Stimulated activated memory B cell treated with anti-CD40 and anti-IgM and Interleukin-4, amounts not matched to agents 10 μg/mL and 1 μg/mL and 100 μg/mL, for 72 hours (primary cell): ENCODE measurements at places on chromosomes 2 and 18.

GRCh38 chr18:37967261-37967660 is 401.7 kb upstream of the CELF4 start:
- H3K4me3 ChIP-seq, result no peak overlapping the region
- H3K4me1 ChIP-seq, result no peaks in the 10 kb centered on the region
- no peaks in the 10 kb centered on the region for H3K27me3 ChIP-seq
- H3K27ac ChIP-seq, result no peak overlapping the region
- no peaks in the 10 kb centered on the region for H3K36me3 ChIP-seq

DNA sequence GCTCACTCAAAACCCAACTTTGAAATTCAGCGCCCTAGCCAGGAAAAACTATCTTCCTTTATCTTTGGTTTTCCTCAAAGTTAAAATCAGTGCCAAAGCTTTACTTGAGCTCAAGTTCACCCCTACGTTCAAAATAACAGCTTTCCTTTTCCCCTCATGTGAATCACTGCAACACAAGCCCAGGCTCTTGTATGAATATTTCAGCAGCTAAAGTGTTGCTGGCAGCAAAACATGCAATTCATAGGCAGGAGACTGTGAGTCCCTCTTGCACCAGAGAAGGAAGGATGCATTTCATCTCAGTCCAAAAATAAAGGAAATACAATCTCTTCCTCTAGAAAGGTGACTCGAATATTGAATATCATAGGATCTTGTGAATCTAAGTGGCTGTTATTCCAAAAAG is 461.3 kb upstream of the SOX11 start:
- H3K4me1 ChIP-seq, result no peaks in the 10 kb centered on the region
- no peak for ATAC-seq
- H3K27me3 ChIP-seq, result no peaks in the 10 kb centered on the region
- H3K4me3 ChIP-seq, result no peak overlapping the region
- no peaks in the 10 kb centered on the region for H3K36me3 ChIP-seq

DNA sequence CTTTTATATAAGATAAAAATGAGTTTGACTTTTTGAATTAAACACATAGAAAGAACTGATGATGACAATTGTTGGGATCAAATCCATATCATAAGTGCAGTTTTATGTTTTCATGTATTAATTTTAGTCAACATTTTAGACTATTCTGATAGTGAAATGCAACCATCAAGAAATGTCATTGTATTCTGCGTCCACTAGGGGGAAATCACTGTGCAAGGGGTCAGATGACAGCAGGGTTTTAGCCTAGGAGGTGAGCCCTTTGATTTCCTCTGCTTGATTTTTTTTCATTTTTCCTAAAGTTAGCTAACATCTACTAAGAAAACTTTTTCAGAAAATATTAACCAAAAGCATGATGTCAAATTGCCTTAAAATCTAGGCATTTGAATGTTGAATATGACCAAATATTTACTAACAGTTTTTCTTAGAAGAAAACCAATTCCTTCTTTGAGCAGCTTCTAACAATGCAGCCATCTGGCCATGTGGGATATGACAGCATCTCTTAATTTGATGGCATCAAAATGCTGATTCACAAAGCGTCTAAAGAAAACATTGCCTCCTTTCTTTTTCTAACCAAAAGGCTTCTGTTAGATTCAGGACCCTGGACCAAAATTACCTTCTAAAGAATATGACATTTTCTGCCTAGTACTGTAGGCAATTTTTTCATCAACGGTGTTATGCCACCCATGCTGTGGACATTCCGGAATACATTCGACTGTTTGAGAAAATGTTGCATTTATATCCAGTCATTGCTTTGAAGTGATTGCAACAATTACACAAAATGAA is 141.5 kb downstream of the SPHKAP start:
- no peak overlapping the region for H3K27ac ChIP-seq
- no peaks in the 10 kb centered on the region for H3K36me3 ChIP-seq
- no peak overlapping the region for H3K4me3 ChIP-seq
- no peak for ATAC-seq
- H3K4me1 ChIP-seq, result peaks cover 5% of the 10 kb centered on the region

GRCh38 chr2:20525041-20526035 is 78.5 kb downstream of the RHOB start:
- ATAC-seq, result peak; percentile 94
- peaks cover 19% of the 10 kb centered on the region for H3K4me1 ChIP-seq
- H3K4me3 ChIP-seq, result peak overlapping the region; percentile 72
- no peaks in the 10 kb centered on the region for H3K36me3 ChIP-seq
- peaks cover 16% of the 10 kb centered on the region for H3K27me3 ChIP-seq

DNA sequence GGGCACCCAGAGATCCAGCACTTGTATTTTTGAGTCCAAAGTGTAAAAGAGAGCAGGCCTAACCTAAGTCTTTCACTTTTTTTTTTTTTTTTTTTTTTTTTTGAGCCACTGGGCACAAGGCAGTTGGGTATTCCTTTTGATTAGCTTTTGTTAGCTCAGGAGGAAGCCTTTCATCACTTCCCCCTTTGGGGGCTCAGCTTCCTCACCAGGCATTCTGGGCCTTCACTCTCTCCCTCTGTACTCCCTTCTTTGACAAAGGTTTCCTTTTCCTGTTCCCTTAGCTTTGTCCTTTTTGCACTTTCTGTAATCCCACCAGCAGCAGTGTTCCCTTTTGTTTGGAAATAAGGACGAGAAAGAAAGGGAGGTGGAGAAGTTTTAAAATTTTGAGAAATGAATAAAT is 88.2 kb downstream of the PKP4 start:
- no peak for ATAC-seq
- H3K36me3 ChIP-seq, result no peaks in the 10 kb centered on the region
- no peaks in the 10 kb centered on the region for H3K4me1 ChIP-seq
- no peaks in the 10 kb centered on the region for H3K27me3 ChIP-seq
- no peak overlapping the region for H3K27ac ChIP-seq
- no peak overlapping the region for H3K4me3 ChIP-seq

DNA sequence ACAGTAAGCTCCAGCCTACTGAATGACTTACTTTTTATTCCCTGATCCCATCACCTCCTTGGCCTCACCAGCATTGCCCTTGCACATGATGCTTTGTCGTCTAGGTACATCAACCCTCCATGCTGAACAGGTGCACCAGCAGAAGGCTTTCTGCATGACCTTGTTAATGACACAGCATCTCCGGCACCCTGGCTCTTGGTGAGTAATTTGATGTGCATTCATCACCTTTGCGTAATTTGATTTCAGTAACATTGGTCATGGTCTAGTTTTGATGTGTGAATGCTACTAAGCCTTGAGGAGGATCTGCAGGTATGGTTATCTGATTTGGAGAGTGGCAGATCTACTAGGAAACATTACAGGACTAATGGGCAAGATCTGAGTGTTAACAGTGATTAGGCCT is 103.6 kb downstream of the STK39 start:
- H3K4me3 ChIP-seq, result no peak overlapping the region
- ATAC-seq, result no peak
- peaks cover 14% of the 10 kb centered on the region for H3K36me3 ChIP-seq
- no peaks in the 10 kb centered on the region for H3K4me1 ChIP-seq
- no peaks in the 10 kb centered on the region for H3K27me3 ChIP-seq
- H3K27ac ChIP-seq, result no peak overlapping the region

GRCh38 chr2:226136739-226137138 is 662.9 kb downstream of the IRS1 start:
- no peaks in the 10 kb centered on the region for H3K27me3 ChIP-seq
- ATAC-seq, result peak; percentile 82
- H3K4me1 ChIP-seq, result peaks cover 15% of the 10 kb centered on the region
- H3K27ac ChIP-seq, result no peak overlapping the region
- H3K4me3 ChIP-seq, result no peak overlapping the region

- peak within 1 kb of the TSS; percentile 46 for H3K27ac ChIP-seq
- peak; percentile 31 for ATAC-seq
- H3K27me3 ChIP-seq, result peaks cover 46% of the 10 kb centered on the region
- H3K4me3 ChIP-seq, result peak within 1 kb of the TSS; percentile 70
- H3K36me3 ChIP-seq, result no peaks in the 10 kb centered on the region
- peaks cover 8% of the 10 kb centered on the region for H3K4me1 ChIP-seq
Measured at GRCh38 chr2:102186791-102187495, at the start of gene IL1RL2. Gene IL1RL2 (plus strand): TSS chr2:102187023. CDS start chr2:102187868, 845 bp downstream.

DNA sequence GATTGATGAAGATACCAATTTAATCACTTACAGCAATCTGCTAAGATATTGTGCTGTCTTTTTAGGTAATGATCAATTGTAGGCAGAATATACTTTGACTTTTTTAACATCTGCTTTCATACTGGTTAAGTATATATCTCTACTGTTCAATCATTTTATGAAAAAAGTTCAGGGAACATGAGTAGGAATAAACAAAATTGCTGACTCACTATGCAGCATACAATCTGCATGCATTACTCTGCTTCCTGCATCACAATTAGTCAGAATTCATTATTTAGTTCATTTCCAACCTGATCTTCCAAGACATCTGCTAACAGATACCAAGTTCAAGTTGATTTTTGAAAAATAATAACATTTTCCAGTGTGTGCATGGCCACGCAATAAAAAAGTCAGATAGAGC is 1430.4 kb upstream of the LRRTM1 start:
- no peaks in the 10 kb centered on the region for H3K36me3 ChIP-seq
- no peak overlapping the region for H3K27ac ChIP-seq
- H3K4me1 ChIP-seq, result no peaks in the 10 kb centered on the region
- no peak for ATAC-seq
- no peak overlapping the region for H3K4me3 ChIP-seq
- H3K27me3 ChIP-seq, result no peaks in the 10 kb centered on the region

DNA sequence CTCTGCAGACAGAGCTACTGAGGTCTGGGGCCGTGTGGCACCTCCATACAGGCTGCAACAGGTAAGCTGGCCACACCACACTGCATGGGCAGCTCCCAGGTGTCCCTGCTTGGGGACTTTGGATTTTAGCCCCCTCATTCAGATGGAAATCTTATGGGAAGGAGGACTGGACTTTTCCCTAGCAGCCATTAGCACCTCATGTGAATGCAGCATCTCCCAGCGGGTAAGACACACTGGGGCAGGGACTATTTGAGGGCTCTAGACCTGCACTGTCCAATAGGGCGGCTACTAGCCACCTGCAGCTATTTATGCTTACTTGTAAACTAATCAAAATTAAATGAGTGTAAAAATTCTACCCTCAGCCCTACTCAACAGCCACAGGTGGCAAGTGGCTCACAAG is 34.2 kb upstream of the GLI2 start:
- H3K4me1 ChIP-seq, result no peaks in the 10 kb centered on the region
- no peak for ATAC-seq
- no peaks in the 10 kb centered on the region for H3K36me3 ChIP-seq
- no peak overlapping the region for H3K4me3 ChIP-seq
- H3K27me3 ChIP-seq, result peaks cover 48% of the 10 kb centered on the region

DNA sequence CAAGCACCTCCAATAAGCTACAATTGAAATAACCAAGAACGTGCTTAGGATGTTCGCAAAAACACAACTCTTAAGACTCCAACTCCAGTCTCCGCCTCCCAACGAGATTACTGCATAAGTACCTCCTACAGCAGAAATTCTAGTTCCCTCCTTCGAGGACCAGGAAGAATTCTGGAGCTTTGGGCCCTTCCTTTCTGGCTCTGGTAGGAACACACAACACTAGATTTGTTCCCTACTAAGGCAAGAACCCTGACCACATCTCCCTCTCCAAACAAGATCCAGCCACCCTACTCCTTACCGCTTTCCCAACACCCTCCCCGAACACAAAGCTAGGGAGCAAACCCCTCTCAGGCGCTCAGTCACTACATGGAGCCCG is 721 bp downstream of the ADAM17 start:
- no peaks in the 10 kb centered on the region for H3K27me3 ChIP-seq
- ATAC-seq, result no peak
- H3K4me3 ChIP-seq, result peak overlapping the region; percentile 96
- peak overlapping the region; percentile 99 for H3K27ac ChIP-seq
- H3K36me3 ChIP-seq, result peaks cover 5% of the 10 kb centered on the region
